ENCODE measurements at places on chromosomes 3 and 15. TPM values are rescaled to one million over a fixed set of nuclear protein-coding genes. Genes with fewer than 3 reads are reported as not detected.
A peak's percentile ranks its signal among the peaks of the same experiment; 100 is the strongest.

DNA sequence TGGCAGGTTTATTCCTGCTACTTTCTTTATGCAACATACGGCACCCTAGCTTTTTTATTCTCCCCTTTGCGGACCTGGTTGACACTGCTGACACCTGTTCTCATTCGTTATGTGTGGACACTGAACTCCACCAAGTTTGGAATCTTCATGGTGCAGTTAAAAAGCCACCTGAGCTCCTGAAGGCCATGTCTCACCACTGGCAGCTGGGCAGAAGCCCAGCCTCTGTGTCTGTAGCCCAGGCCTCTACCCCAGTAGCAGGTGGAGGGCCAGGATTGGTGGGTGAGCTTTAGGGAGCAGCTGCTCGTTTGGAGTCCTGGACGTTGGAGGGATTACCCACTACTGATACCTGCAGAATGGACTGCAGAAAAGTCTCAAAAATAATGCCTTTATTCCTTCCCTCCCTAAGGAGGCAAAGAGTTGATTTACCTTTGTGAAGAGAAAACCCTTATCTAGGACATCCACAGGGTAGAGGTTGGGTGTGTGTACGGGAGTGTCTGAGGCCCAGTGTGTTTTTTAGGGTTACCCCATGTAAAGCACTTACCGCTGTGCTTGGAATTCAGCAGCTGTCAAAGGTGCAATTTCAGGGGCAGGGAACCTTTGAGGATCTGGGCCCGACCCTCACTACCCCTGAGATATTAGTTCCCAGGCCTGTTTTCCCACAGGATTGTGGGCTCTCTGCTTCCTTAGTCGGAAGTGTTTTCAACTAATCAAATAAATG, 637 bp upstream of the CCNDBP1 start:
- DNase-seq = no peak

DNA sequence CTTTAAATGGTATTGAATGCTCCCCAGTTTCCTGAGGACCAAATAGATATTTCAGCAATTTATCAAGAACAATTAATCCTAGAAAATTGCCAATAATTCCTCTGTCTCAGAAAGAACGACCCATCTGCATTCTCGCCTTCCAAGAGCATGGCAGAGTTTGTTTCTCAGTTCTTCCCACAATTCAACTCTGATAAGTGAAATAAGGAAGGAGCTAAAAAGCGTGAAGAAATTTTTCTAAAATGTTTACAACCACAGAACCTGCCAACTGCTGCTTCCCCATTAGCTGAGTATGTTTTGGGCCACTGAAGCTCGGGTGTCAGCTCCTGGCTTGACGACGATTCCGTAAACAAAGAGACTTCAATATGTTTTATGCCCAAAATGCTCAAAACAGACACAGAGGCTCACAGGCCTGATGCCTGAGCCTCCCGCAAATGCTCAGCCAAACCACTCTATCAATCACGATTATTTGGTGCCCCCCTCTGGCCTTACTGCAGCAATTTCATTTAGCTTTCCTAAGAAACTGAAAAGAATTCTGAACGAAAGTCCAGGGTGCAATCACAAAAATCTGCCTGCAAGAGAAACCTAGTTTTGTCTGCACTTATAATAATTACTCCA, 259.2 kb upstream of the CCDC54 start:
- DNase-seq = peak; percentile 21

The TMEM212 gene
- total RNA-seq = not detected

GRCh38 chr3:148861277-148861869, 3.7 kb upstream of the CPA3 start:
- no peak for DNase-seq

DNA sequence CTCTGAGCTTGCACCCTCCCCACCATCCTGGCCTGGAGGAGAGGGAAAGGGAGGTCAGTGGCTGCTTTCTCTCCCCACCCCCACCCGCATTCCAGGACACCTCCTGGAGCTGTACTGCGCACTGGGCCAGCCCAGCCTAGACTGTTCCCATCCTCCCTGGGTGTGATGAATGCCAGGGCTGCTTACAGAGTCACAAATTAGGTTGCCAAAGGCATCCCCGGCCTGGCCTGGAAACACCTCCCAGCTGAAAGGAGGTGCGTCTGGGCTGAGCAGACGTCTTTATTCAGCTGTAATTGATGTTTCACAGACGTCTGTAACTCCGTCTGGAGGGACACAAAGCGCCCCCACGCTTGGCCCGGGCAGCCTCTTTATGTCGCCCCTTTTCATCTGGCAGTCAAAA, 47.6 kb downstream of the RHCG start:
- DNase-seq = no peak

The C2CD4B gene
- total RNA-seq = not detected

GRCh38 chr3:143298886-143299535, 179.4 kb downstream of the CHST2 start:
- no peak for DNase-seq

GRCh38 chr3:111588527-111588926, 6.6 kb downstream of the ZBED2 start:
- DNase-seq = no peak

- no peak for DNase-seq
Observed at GRCh38 chr3:120161902-120162301, 67.7 kb upstream of the GSK3B start.

GRCh38 chr15:38254051-38254883, 1.6 kb downstream of the SPRED1 start:
- peak; percentile 38 for DNase-seq

GRCh38 chr15:69457304-69458280, 5.0 kb downstream of the RPLP1 start:
- DNase-seq = no peak

- DNase-seq = peak; percentile 39
Observed at GRCh38 chr3:122572940-122573412, 4.5 kb upstream of the PARP15 start.

DNA sequence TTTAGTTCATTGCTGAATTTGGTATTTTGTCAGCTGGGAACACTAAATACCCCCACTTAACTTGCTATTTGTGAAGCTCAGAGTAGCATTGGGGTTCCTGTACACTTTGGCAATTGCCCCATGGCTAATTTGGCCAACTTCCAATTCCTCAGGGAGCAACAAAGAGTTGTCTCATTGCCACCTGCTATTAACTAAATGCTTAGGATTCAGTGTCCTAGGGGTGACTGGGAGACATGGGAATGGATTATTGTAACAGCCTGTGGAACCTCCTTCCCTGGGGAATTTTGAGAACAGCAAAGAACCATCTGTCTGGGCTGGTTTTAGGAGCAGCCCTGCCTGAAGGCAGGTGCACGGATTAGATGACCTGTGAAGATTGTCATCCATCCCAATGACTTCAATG, 437.4 kb upstream of the TPRG1 start:
- no peak for DNase-seq

DNA sequence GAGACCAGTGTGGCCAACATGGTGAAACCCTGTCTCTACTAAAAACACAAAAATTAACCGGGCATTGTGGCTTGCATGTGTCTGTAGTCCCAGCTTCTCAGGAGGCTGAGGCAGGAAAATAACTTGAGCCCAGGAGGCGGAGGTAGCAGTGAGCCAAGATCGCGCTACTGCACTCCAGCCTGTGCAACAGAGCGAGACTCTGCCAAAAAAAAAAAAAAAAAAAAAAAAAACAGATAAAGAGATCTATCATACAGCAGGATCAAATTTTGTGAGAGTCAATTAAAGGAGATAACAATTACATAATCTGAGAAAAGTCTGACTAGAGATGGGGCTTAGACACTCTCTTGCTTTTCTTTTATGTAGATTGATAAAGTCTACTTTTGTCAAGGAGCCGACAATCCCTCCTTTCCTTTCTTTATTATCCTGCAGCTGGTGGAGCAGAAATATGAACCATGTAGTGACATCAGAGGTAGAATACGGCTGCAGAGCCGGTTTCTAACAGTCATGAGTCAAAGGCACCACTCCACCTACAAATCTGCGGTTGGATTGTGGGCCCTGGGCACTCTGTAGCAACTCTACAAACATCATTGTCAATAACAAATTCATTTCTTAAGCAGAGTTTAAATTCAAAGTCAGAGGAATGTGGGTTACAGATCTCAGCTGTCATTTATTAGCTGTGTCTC, 9.0 kb downstream of the C2CD4A start:
- DNase-seq = no peak

- DNase-seq = no peak
Observed at GRCh38 chr3:150682824-150683223, 20.9 kb downstream of the ERICH6 start.

The DZIP1L gene
- total RNA-seq = not detected

The CDCP1 gene
- total RNA-seq = 16.4 TPM

DNA sequence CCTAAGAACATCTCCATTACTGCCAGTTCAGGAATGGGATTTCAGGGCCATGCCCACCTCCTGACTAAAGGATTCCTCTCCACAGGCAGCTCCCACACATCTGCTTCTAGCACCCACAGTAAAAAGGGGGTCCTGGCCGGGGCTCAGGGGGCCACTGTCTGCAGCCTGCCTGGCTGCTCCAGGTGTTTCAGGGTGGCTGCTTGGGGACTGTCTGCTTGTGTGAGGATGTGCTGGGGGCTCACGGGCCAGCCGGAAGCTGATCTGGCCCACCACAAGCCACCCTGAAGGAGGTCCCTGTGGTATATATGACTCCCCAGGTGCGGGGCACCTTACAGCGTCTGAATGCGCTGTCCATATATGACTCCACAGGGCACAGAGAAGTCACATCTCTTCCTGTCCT, 135.4 kb downstream of the NSMCE3 start:
- no peak for DNase-seq

GRCh38 chr15:62119227-62119864, 45.7 kb downstream of the C2CD4B start:
- peak; percentile 27 for DNase-seq

The GOLGA8A gene
- 207 TPM for total RNA-seq

- DNase-seq = no peak
Observed at GRCh38 chr15:62881056-62881455, 161.5 kb upstream of the TPM1 start.

GRCh38 chr15:66039117-66039871, 170.0 kb downstream of the RAB11A start:
- no peak for DNase-seq

DNA sequence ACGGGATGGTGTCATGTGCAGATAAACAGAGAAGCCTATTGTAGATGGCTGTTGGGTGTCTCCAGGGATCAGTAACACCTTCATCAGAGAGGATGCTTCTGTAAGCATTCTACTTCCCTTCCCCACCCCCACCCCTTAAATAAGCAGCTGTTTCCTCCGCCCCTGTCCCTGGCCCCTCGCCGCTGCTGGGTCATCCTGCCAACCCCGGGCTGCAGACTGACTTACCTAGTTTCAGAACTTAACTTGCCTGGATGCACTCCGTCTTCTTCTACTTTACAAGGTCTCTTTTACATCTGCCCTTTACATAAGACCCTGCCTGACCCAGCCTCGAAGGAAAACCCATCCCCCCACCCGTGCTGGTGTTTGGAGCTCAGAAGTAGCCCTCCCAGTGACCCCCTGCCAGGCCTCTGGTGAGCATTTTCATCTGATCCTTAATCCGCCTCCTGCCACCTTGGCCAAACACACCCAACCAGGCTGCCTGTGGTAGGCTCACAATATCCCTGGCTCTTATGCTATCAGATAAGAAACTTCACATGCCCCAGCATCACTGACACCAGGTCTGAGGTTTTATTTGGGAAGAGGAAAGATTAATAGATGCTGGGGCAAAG, 103.0 kb upstream of the HES1 start:
- DNase-seq = no peak

DNA sequence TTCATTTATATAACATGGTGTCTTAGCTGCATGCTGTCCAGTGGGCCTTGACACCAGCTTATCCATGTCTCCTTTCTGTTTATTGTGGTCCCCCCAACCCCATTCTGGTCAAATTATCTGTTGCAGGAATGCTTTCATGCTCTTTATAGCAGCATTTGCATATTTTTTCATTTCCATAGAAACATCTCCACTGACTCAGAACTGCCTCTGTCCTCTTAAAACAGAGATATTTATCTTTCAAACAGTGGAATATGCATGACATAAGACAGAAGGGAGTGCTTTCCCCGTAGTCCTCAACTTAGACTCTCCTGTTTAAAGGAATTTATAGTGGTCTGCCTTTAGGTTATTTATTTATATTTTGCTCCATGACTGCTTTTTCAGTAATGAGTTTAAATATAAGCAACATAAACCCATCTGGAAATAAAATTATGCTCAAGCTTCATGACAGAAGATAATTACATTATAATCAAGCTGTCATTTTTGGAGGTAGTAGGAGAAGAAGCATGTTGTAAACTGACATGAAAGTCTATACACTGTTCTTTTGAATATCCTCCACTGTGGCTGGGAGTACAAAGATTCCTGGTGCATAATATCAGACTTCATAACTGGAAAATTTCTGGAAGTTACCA, 179.5 kb upstream of the CD96 start:
- DNase-seq = no peak

The DCLK3 gene
- not detected for total RNA-seq

The SPATA16 gene
- not detected for total RNA-seq

- no peak for DNase-seq
Observed at GRCh38 chr15:57221134-57221533, 155.2 kb upstream of the CGNL1 start.

DNA sequence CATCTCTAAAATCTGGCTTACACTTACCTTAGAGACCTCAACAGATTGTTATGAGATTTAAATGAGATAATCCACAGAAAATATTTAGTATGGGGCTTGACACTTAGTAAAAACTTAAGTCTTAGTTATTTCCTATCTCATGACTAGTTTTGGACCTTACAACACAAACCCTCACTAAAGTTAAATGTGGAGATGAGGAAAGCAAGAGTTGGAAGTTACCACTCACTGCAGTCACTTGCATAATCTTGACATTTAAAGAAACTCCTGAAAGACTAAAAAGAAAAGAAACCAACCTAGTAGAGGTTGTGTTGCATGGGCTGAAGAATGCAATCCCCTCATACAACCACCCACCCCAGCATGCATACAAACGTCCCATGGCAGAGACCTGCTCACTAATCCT, 40.1 kb downstream of the ITGB5 start:
- DNase-seq = no peak

The SUCNR1 gene
- total RNA-seq = not detected
